ENCODE measurements at places on chromosomes 3 and 15.

GRCh38 chr3:4409415-4409814 lies 57.7 kb downstream of the SUMF1 start:
- DNase-seq, result no peak

DNA sequence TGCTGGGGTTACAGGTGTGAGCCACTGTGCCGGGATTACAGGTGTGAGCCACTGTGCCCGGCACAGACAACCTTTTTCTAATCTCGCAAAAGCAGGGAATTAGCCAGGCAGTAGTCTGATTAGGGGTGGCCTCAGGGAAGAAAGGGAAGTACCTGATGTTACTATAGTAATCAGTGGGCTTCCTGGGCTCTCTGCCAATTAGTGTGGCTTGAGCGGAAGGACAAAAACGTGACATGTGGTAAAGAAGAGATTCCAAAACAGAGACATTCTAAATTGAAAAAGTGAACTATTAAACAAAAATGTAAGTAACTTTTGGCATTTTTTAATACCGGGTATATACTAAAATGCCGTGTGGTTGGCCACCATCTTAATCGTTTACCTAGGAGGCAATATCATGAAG lies 48.1 kb downstream of the CFAP20DC start:
- no peak for DNase-seq

DNA sequence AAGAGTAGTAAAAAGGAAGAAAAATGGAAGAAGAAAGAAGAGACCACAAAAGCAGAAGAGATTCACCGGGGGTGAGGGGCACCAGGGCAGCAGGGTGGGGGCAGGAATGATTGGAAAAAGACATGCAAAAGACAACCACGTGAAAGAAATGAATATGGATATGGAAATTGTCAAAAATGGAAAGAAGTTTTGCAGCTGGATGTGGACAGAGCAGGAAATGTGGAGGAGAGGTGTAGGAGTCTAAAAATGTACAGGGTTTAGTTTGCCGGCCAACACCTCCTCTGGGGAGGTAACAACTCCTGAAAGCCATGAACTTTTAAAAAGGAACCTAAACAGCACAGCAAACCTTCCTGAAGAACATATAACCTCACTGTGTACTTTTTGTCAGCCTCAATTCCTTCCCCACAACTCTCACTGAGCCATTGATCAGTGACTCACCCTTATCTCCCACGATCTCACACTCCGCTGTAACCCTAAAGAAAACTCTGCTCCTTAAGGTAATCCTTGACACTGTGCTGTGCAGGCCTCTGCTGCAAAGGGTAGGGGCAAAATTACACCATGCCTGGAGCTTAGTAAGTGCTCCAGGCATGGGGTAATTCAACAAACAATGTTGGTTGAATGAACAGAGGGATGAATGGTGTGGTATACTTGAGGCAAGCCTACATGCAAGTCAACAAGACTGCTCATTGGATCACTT lies 100.2 kb upstream of the BOC start:
- DNase-seq, result no peak

- no peak for DNase-seq
Observed at GRCh38 chr3:103977417-103977816, 1389.3 kb upstream of the ALCAM start.

DNA sequence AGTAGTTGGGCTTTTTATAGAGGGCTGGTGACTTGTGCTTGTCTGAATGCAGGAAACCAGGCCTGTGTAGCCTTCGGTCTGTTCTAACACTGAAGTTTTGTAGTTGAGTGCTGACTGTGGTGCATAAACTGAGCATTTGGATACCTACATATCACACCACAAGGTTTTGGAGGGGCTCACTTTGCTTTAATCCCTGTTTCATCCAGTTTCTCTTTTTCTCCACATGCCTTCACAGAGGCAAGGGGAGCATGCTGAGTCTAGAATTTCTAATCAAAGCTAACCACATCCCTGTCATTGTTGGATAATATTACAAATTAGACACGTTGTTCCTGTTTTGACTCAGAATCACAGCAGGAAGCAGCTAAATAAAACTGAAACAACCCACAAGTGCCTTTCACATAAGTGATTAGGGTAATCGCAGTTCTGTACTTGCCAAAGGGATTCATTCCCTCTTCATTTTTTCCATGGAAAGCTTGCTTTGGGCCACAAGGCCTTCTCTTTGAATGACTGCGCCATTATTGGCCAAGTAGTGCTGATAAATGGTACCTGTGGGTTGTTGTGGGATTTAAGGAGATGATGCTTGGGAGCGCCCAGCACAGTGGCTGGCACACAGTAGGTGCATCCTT lies 48.9 kb downstream of the TGFBR2 start:
- DNase-seq, result no peak

DNA sequence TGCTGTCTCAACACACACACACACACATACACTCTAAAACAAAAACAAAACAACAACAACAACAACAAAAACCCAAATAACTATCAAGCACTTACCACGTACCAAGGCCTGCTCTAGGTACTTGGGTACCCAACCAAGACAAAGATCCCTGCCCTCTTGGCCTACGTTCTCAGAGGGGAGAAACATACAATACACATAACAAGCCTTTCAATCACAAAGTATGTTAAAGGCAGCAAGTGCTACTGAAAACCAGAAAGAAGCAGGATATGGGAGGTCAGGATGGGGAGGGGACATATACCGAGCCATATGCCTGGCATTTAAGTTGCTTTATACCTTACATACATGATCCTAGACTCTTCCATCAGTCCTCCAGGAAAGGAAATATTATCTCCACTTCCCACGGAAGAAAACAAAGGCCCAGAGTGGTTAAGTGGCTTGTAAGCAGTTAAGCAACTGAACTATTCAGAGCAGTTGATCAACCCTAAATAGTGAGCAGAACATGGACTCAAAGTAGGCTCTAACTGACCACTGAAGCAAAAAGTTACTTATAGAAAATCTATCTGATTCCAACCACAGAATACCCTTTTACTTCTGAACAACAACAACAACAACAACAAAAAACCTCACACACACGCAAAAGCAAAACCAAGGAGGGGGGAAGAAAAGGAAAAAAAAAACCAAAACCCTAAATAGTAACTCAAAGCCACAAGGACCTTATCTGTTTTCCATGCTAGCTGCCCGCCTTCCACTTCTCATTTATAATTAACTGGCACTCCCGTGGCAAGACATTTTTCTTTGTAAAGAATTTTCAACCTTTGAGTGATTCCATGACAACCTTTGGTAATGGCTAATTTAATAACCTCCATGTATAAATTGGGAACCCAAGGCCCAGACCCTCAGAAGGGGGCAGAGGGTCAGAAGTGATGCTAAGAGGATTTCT lies 21.0 kb downstream of the PRICKLE2 start:
- no peak for DNase-seq

DNA sequence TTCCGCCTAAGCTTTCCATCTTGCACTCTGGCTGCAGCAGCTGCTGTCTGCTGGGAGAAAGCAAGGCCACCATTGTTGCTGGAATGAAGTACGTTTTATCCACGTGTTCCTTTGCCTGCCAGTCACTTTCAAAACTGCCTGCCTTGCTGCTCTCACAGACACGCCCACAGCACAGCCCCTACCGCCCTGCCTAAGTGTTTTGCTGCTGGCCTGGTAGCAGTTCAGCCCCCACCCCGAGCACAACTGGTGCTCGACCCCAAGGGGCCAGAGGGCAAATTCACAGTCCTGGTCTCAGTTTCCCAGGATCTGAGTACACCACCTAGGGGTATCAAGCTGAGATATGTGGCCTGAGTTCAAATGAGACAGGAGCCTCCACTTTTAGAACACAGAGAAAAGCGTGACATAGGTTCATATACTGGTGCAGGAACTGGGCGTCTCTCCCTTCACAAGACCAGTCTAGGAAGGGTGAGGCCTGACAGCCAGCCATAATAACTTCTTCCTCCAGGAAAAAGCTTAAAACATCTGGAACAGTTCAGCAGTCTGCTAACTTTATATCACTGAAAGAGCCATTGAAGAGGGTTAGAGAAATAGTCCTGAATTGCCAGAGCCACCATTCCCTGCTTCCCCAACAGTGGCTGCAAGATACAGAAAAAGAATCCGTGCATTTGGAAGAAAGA lies 1012.3 kb downstream of the ZPLD1 start:
- no peak for DNase-seq

GRCh38 chr15:83282776-83283137 lies 1.7 kb downstream of the BNC1 start:
- DNase-seq, result no peak

GRCh38 chr3:8984526-8984925 lies 21.3 kb upstream of the RAD18 start:
- no peak for DNase-seq

DNA sequence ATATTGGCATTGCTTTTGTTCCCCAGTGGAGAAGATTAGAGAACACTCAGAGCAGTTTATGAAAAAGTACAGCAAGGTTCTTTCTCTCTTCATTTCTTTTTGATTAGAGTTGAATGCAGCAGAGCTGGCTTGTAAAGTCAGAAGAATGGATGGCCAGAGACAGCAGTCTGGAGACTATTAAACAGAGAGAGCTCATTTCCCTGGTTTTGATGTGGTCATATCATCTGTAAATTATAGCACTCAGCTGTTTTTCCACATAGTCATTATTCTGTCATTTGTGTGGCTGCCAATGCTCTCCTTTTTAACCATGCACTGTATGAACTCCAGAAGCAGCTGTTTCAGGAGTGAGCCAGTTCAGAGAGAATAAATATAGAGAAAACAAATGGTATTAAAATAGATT lies 177.4 kb upstream of the CRBN start:
- DNase-seq, result no peak

GRCh38 chr3:100042166-100042981 lies 71.9 kb downstream of the FILIP1L start:
- peak; percentile 70 for DNase-seq

DNA sequence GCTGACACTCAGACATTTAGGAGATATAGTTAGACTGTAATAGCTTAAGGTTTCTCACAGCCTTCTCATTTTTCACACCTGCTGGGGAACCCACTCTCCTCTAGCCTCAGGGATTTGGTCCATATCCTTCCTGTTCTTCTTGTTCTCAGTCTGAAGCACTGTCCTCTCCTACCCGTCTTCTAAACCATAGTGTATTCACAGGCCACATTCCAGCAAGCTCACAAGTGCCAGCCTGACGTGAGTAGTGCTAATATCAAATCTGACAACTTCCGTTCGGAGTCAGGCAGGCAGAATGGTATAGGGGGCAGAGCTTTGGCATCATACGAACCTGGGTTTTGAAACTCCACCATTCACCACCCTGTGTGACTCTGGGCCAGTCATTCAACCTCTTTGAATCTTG lies 6.9 kb upstream of the CA12 start:
- no peak for DNase-seq

GRCh38 chr3:117786349-117786748 lies 1076.8 kb downstream of the TUSC7 start:
- DNase-seq, result no peak

- DNase-seq, result no peak
Observed at GRCh38 chr15:80562033-80562432, 133.1 kb upstream of the ABHD17C start.

GRCh38 chr3:130425484-130425883 lies 80.0 kb downstream of the COL6A5 start:
- no peak for DNase-seq

GRCh38 chr3:65953881-65954733 lies 84.6 kb downstream of the MAGI1 start:
- no peak for DNase-seq

GRCh38 chr3:140794507-140794906 lies 116.6 kb downstream of the TRIM42 start:
- no peak for DNase-seq

- DNase-seq, result no peak
Observed at GRCh38 chr3:32492684-32493436, 9.8 kb downstream of the CMTM6 start.

DNA sequence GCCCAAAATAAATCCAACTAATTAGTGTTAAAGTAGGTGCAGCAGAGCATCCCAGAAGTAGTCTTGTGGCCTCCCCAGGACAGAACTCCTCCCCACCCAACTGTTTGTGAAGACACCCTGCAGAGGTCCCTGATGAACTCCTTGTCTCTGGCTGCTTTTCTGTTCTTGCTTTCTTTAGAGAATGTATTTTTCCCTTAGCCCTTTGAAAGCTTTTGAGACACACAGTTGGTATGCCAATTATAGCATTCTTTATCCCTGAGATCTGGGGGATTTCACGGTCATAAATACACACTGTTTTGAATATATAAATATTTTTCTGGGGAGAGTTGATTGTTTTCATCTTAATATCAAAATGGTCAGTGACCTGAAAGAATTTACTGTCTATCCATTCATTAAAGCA lies 9.8 kb downstream of the TFG start:
- DNase-seq, result no peak

DNA sequence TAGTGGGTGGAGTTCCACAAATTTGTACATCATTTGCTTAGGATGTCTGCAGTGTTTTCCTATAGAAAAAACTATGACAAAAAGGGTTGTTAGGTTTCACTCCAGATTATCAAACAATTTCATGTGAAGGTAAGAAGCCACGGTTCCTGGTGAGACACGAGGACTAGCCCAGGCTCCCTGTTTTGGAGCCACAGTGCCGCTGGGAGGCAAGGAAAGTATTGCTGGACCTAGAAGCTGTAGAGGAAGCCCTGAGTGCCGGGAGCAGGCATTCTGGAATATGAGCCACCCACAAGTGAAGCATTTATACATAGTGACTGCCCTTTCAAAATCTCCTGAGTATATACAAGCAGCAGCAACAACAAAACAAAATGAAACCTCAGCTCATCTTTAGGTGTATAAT lies 142.0 kb downstream of the GABRB3 start:
- DNase-seq, result no peak

- no peak for DNase-seq
Observed at GRCh38 chr3:119829420-119829819, 47.5 kb downstream of the NR1I2 start.

DNA sequence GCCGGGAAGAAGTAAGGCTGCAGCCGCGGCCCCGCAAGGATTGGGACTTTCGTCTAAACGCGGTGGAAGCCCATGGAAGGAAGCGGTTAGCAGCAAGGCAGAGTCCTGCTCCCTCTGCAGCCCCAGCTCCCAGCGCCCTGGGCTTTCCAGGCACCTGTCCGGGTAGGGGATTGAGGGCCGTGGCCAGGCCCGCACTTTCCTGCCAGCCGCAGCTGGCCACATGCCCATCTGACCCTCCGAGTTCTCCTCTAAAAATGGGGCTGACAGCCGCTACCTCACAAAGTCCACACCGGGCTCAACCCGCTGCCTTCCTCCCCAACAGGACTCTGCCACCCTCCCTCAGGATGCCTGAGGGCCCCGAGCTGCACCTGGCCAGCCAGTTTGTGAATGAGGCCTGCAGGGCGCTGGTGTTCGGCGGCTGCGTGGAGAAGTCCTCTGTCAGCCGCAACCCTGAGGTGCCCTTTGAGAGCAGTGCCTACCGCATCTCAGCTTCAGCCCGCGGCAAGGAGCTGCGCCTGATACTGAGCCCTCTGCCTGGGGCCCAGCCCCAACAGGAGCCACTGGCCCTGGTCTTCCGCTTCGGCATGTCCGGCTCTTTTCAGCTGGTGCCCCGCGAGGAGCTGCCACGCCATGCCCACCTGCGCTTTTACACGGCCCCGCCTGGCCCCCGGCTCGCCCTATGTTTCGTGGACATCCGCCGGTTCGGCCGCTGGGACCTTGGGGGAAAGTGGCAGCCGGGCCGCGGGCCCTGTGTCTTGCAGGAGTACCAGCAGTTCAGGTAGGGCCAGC lies 1.9 kb downstream of the NEIL1 start:
- no peak for DNase-seq

- no peak for DNase-seq
Observed at GRCh38 chr3:181755959-181756358, 44.2 kb downstream of the SOX2 start.
